ENCODE measurements at places on chromosomes 16 and 17.

GRCh38 chr16:1712791-1713261 is 6.8 kb downstream of the MAPK8IP3 start:
- no peak for DNase-seq

- DNase-seq = no peak
Observed at GRCh38 chr17:5211458-5211857, 19.8 kb upstream of the ZNF594 start.

DNA sequence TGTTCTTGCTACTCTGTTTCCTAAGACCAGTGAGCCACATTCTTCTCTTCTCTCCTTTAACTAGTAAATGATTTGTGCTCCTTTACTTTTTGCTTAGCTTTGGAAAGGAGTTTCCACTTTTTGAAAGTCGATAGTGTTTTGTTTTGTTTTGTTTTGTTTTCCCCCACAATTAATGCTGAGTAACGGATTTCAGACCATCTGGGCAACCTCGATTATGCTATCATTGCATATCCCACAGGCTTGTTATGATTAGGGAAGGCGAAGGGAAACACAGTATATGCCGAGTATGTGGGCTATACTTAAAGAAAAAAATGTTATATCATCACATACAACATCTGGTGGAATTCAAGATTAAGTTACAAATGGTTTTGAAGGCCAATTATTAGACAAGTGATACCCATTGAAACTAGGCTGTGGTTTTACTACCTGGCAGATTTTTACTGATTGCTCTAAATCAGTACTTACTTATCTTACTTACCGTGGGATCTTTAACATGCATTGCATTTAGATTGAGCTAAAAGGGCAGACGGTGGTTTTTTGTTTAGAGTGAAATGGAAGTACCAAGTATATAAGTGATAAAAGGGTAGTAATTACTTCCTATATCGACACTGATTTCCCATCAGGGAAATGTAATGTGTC is 361.3 kb upstream of the SOX9 start:
- no peak for DNase-seq

DNA sequence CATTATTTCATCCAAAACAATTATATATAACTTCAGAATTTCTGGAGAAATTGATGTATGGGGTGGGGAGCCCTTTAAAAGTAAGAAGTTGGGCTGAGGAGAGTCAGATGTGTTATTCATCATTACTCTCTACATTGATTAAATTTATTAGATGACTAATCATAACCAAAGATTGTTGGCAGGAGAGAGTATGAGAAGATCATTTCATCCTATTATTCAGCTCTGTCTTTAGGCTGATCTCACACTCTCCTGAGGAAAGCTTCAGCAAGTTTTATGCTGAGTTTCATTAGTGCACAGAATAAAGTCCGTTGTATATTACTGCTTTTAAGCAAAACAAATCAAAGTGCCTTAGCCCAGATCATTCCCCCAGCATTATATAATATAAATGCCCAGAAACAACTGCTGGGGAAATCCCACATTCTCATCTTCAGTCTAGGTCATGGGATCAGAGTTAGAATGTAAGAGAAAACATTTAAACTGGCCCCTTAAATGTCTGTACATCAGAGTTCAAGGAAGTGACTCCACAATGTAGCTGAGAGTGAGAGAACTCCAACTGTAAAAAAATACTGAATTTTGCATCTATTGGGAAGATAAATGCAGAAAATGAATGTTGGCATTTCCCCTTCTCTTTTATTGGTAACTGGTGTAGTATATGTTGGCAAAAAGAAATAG is 130.1 kb upstream of the HLF start:
- no peak for DNase-seq

GRCh38 chr17:28500712-28501379 is 5.3 kb upstream of the FOXN1 start:
- DNase-seq = no peak

DNA sequence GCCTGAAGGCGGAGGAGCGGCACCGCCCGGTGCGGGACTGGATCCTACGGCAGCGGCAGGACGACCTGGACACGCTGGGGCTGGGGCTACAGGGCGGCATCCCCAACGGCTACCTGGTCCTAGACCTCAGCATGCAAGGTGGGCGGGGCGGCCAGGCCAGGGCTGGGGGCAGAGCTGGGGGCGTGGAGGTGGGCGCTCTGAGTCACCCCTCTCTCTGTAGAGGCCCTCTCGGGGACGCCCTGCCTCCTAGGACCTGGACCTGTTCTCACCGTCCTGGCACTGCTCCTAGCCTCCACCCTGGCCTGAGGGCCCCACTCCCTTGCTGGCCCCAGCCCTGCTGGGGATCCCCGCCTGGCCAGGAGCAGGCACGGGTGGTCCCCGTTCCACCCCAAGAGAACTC is 7.9 kb downstream of the MSLN start:
- DNase-seq = no peak

DNA sequence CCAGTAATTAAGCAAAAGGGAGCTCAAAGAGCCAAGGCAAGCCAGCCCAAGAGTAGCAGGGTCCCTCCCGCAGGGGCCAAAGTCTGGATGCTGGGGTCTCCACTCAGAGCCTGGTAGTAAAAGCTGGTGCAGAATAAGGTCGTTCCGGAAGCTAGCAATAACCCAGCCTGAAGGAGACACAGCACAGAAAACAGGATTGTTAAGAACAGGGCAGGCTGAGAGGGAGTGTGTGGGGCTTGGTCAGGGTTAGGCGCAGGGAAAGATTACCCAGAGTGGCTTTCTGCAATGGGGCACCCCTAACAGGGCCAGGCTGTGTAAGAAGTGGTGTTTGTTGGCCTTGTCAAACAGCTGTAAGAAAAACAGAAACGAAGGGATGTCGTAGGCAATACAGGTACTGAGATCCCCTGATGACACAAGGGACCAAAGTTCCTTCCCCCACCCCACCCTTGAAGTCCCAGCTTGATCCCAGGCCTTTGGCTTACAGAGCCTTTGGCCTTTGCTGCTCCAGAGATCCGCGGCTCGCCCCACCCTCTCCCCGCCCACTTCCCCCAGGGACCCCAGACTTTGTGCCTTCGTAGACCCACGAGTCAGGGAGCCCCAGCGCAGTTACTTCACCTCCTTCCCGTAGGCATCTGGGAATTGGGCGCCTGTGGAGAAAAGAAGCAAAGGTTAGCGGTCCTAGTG is 712 bp downstream of the TMEM256 start:
- DNase-seq = no peak

GRCh38 chr17:77681861-77682260 is 276.6 kb upstream of the TNRC6C start:
- no peak for DNase-seq

- DNase-seq = peak; percentile 15
Observed at GRCh38 chr17:16926571-16927451, 45.1 kb downstream of the TNFRSF13B start.

DNA sequence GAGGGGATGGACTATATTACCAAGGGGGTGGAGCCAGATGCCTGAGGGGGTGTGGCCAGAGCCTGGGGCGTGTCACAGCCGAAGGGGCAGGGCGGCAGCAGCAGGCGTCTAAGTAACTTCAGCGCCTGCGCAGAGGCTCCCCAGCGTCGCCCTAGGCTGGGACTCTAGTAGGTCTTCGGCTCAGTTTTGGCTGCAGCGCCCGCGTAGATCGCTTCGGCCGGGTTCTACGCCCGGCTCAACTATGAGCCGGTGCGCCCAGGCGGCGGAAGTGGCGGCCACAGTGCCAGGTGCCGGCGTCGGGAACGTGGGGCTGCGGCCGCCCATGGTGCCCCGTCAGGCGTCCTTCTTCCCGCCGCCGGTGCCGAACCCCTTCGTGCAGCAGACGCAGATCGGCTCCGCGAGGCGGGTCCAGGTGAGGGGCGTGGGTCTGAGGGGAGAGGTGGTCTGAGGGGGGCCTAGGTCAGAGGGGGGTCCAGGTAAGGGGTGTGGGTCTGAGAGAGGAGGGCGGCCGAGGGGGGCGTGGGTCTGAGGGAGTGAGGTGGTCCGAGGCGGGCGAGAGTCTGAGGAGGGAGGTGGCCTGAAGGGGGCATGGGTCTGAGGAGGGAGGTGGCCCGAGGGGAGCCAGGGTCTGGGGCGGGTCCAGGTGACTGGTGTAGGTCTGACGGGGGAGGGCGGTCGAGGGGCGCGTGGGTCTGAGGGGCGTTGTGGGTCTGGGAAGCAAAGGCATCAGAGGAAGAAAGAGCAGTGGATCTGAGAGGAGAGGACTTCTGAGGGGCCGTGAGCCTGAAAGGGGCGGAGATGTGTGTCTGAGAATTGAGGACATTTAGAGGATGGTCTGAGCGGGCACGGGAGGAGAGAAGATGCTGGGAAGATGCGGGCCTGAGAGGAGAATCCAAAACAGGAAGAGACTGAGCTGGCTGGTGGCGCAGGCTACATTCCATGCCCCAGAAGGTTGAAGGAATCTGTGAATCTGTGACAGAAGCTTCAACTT is at the start of gene LPCAT2:
LPCAT2 (plus strand) TSS at position 132 of the 991 bp plus-strand sequence; CDS start at position 242, 110 bp downstream.
- peak; percentile 42 for DNase-seq

DNA sequence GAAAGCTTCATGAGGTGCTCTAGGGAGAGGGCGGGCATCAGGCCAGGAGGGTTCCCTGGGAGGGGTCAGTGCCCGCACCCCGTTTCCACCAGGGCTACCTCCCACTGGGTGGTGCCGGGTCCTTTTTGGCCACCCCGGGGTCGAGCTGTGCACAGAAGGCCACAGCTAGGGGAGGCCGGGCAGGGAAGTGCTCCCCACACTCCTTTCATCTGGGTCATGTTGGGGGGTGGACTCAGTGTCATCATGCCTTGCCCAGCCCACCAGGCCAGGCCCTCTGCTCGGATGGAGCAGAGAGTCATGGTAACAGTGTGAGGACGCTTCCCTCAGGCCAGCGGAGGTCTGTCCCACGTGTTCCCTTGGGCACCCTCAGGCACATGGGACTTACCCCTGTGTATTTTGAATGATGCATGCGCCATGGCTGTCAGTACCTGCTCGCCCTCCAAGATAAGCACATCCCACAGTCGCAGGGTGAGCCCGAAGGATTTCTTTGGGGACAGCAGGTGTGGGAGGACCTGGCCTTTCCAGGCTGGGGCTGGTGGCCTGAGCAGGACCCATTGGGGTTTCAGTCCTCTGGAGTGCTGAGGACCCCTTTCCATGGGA is 46.4 kb downstream of the TNFRSF13B start:
- peak; percentile 23 for DNase-seq

GRCh38 chr16:86761111-86762031 is 183.0 kb downstream of the FOXL1 start:
- DNase-seq = peak; percentile 47

DNA sequence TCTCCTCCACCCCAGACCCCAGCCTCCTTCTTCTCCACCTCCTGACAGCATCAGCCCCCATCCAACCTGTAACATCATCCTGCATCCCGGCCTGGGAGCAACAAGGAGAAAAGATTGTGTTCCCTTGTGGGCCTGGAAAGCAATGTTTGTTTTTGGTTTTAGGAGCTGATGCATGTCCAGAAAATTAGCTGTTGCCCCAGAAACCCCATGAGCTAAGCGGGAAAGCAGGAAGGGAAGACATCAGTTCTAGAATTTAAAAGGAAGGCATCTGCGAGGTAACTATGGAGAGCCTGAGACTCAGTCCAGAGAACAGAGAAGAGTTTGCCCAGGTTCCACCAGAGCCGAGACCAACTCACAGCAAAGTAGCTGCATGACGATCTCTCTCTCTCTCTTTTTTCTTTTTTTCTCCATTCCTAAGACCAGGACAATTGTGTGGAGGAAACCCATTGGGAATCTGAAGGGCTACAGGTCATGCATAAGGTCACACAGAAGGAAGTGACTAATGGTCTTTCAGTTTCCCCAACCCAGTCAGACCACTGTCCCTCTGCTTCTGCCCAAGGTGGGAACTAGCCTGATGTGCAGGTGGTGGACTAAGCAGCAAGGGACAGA is 124.4 kb downstream of the SLC39A11 start:
- DNase-seq = no peak

- no peak for DNase-seq
Observed at GRCh38 chr17:41352597-41353366, 2.2 kb upstream of the KRT33A start.

DNA sequence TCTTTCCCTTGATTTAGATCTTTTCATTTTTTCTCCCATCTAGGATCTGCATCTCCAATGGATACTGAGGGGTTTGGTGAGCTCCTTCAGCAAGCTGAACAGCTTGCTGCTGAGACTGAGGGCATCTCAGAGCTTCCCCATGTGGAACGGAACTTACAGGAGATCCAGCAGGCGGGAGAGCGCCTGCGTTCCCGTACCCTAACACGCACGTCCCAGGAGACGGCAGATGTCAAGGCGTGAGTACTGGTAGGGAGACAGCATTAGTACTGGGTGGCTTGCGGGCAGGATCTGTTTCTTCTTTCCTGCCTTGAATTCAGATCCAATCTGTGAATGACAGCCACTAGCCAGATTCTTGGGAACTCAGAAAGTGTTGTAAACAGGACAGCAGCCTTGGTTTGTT is 18.3 kb downstream of the NUP93 start:
- no peak for DNase-seq

DNA sequence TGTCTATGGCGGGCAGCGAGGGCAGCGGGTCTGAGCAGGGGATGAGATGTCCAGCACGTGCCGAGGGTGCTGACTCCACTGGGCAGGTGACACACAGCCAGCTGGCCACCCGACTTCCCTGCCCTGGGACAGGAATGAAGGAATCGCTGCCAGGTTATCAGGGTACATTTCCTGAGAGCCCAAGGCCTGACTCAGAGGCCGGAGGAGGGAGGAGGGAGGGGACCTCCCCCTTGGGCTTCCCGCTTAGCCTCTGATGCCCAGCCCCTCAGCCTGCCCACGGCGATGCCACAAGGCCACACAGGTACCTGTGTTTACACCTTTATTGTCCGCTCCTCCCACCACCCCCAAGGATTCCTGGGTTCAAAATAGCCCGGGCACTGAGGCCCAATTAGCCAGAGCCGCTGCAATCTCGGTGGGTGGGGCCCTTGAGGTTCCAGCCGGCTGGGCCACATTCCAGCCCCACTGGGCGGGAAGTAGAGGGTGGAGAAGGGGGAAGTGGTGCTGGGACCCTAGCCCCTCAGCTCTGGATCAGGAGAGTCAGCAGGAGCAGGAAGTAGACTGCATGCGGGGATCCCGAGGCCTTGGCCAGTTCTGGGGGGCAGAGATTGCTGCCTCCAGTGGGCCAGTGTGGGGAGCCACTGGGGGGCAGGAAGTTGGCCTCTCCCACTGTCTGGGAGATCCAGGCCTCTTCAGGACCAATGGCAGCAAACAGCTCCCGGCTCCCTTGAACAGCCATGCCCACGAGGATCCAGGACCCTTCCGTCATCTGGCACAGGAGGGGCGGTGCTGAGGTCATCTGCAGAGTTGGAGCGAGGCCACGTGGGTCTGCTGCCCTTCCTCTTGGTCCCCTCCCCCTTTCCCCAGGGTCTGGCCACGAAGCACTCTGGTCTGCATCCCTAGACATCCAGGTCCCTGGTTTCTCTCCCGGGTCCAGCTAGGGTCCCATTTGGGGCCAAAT is 3.4 kb upstream of the PRSS8 start:
- no peak for DNase-seq
